PC-9 (cell line): ENCODE measurements at places on chromosomes 1 and 21.

- no peak overlapping the region for H3K4me3 ChIP-seq
- no peaks in the 10 kb centered on the region for H3K27me3 ChIP-seq
- no peak overlapping the region for H3K27ac ChIP-seq
- H3K4me1 ChIP-seq: no peaks in the 10 kb centered on the region
- H3K36me3 ChIP-seq: peaks cover 75% of the 10 kb centered on the region
Observed at GRCh38 chr1:214658785-214659184, 55.8 kb downstream of the CENPF start.

GRCh38 chr1:67105508-67105907, 29.3 kb downstream of the C1orf141 start:
- H3K27me3 ChIP-seq: no peaks in the 10 kb centered on the region
- H3K4me1 ChIP-seq: no peaks in the 10 kb centered on the region
- H3K4me3 ChIP-seq: no peak overlapping the region
- DNase-seq: no peak
- H3K36me3 ChIP-seq: no peaks in the 10 kb centered on the region
- no peak overlapping the region for H3K27ac ChIP-seq

- no peaks in the 10 kb centered on the region for H3K4me1 ChIP-seq
- H3K27ac ChIP-seq: no peak overlapping the region
- H3K4me3 ChIP-seq: no peak overlapping the region
- H3K36me3 ChIP-seq: no peaks in the 10 kb centered on the region
- DNase-seq: no peak
- H3K27me3 ChIP-seq: peaks cover 79% of the 10 kb centered on the region
Observed at GRCh38 chr1:11558871-11559590, 80.1 kb downstream of the DISP3 start.

DNA sequence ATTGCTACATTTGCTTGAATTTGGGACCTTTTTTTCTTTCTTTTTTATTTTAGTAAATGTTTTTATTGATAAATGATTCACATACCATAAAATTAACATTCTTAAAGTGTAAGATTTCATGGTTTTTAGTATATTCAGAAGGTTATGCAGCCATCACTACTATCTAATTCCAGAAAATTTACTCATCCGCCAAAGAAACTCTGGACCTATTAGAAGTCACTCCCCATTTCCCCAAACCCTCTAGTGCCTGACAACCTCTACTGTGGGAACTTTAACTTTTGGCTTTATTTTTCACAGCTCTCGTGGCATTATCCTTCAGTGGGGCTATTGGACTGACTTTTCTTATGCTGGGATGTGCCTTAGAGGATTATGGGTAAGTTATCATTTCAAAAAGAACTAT, 4.5 kb downstream of the LEPR start:
- peaks cover 28% of the 10 kb centered on the region for H3K36me3 ChIP-seq
- no peaks in the 10 kb centered on the region for H3K27me3 ChIP-seq
- H3K4me3 ChIP-seq: no peak overlapping the region
- peaks cover 58% of the 10 kb centered on the region for H3K4me1 ChIP-seq
- peak overlapping the region; percentile 90 for H3K27ac ChIP-seq

- H3K27me3 ChIP-seq: no peaks in the 10 kb centered on the region
- peaks cover 34% of the 10 kb centered on the region for H3K4me1 ChIP-seq
- DNase-seq: peak; percentile 100
- H3K27ac ChIP-seq: peak overlapping the region; percentile 100
- peak overlapping the region; percentile 45 for H3K4me3 ChIP-seq
- no peaks in the 10 kb centered on the region for H3K36me3 ChIP-seq
Observed at GRCh38 chr1:234997201-234997895, 131.3 kb downstream of the TOMM20 start.

GRCh38 chr1:8733484-8733883, 84.0 kb downstream of the RERE start:
- H3K27ac ChIP-seq: no peak overlapping the region
- peak; percentile 68 for DNase-seq
- no peaks in the 10 kb centered on the region for H3K36me3 ChIP-seq
- H3K4me3 ChIP-seq: no peak overlapping the region

DNA sequence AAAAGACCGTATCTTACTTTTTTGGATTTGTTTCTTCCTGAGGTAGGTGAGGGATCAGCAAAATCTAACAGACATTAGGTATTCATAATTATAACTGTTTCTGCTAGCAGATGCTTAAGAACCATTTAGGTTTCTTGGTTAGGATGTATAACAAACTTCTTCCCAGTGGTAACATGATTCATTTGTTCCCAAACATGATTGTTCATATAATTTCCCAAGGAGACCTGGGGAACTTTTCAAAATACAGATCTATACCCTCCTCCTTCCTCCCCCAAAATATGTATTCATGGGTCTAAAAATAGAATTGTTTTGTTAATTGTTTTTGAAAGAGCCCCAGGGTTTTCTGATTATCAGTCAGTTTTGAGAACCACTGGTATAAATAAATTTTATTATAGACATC, 228.2 kb downstream of the COP1 start:
- H3K36me3 ChIP-seq: peaks cover 11% of the 10 kb centered on the region; the same call in 1 of the 2 replicates
- no peak overlapping the region for H3K27ac ChIP-seq
- H3K4me3 ChIP-seq: no peak overlapping the region

- H3K27ac ChIP-seq: no peak overlapping the region
- H3K27me3 ChIP-seq: no peaks in the 10 kb centered on the region
- no peak for DNase-seq
Observed at GRCh38 chr1:177568622-177569021, 397.9 kb downstream of the BRINP2 start.

- H3K4me1 ChIP-seq: no peaks in the 10 kb centered on the region
- no peaks in the 10 kb centered on the region for H3K27me3 ChIP-seq
- no peak for DNase-seq
- H3K27ac ChIP-seq: no peak overlapping the region
Observed at GRCh38 chr1:165288350-165289120, 68.0 kb downstream of the LMX1A start.

DNA sequence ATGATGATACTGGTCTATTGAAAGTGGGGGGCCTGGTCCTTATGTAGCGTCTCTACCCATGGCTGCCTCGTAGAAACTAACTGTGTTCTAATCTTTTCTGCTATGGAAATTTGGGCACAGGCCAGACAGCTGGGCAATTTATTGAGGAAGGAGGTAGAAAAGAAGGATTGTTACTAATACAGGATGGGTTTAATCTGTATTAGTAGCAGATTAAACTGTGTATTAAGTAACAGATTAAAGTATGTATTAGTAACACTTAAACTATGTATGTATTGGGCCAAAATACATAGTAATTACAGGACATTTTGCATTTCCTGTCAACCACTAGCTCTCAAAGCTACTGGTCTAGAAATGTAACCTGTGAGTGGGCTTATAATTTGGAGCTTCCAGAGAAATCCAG, 142.0 kb downstream of the MAST2 start:
- DNase-seq: no peak
- H3K27ac ChIP-seq: no peak overlapping the region
- no peaks in the 10 kb centered on the region for H3K36me3 ChIP-seq
- H3K27me3 ChIP-seq: no peaks in the 10 kb centered on the region
- H3K4me1 ChIP-seq: no peaks in the 10 kb centered on the region

DNA sequence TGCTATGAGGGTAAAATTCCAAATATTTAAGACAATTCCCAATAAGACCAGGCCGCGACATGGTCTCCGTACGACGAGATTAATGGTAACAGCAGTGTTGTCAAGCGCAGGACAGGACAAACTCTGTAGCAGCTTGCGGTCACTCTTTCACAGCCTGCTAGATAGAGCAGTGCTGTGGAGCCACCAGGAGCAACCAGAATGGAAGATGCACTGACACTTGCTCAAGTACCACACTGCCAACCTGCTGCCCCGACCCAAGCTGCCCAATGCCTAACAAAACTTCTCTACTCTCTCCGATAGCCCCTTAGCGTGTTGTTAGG, 636 bp downstream of the WARS2 start:
- H3K36me3 ChIP-seq: 0 out of 2 replicates have a peak, but pooled peaks cover 6% of the 10 kb centered on the region
- peak overlapping the region; percentile 96 for H3K27ac ChIP-seq
- DNase-seq: no peak
- peak overlapping the region; percentile 75 for H3K4me3 ChIP-seq

DNA sequence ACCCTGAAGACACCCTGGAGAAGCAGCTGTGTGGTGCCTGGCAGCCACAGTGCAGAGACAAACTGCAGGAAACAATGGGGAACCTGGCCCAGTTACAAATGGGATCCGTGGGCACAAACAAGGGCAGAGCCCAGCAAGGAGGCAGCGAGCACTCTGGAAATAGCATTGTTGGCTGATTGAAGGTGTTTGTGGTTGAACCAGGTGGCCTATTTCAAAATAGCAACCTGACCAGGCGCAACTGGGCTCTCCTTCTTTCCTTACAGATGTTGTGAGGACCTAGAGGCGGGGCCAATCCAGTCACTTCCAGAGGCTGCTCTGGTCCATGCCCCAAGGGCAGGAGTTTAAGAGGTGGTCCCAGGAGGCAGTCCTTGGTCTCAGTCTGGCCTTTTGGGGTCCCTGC, 21.7 kb upstream of the ZBTB21 start:
- no peaks in the 10 kb centered on the region for H3K36me3 ChIP-seq
- no peaks in the 10 kb centered on the region for H3K4me1 ChIP-seq
- no peak overlapping the region for H3K4me3 ChIP-seq
- no peak overlapping the region for H3K27ac ChIP-seq
- no peaks in the 10 kb centered on the region for H3K27me3 ChIP-seq
- DNase-seq: no peak

DNA sequence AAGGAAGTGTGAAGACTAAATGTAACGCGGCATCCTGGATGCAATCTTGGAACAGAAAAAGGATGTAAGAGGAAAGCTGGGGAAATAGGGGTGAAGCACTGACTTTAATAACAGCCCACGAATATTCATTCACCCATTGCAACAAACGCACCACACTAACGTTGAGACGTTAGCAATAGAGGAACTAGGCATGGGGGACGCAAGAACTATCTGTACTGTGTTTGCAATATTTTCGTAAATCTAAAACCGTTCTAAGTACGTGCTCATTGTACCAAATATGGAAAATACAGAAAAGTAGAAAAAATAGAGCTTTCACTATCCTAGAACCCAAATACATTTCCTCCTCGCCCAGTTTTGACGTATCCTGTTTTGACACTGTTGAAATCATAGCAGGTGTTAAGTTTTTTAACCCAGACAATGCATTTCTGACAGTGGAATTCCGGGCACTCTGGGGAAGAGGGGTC, 3.9 kb downstream of the LAPTM5 start:
- DNase-seq: no peak
- no peaks in the 10 kb centered on the region for H3K27me3 ChIP-seq
- H3K36me3 ChIP-seq: no peaks in the 10 kb centered on the region
- H3K27ac ChIP-seq: no peak overlapping the region

- no peaks in the 10 kb centered on the region for H3K27me3 ChIP-seq
- no peaks in the 10 kb centered on the region for H3K36me3 ChIP-seq
- DNase-seq: no peak
- peaks cover 19% of the 10 kb centered on the region for H3K4me1 ChIP-seq
- H3K4me3 ChIP-seq: no peak overlapping the region
Observed at GRCh38 chr1:219566951-219567947, 45.7 kb downstream of the ZC3H11B start.

- no peak overlapping the region for H3K27ac ChIP-seq
- DNase-seq: peak; percentile 6
- H3K27me3 ChIP-seq: no peaks in the 10 kb centered on the region
- no peaks in the 10 kb centered on the region for H3K4me1 ChIP-seq
- no peak overlapping the region for H3K4me3 ChIP-seq
- H3K36me3 ChIP-seq: no peaks in the 10 kb centered on the region
Observed at GRCh38 chr1:210132582-210132981, 100.0 kb upstream of the SERTAD4 start.

DNA sequence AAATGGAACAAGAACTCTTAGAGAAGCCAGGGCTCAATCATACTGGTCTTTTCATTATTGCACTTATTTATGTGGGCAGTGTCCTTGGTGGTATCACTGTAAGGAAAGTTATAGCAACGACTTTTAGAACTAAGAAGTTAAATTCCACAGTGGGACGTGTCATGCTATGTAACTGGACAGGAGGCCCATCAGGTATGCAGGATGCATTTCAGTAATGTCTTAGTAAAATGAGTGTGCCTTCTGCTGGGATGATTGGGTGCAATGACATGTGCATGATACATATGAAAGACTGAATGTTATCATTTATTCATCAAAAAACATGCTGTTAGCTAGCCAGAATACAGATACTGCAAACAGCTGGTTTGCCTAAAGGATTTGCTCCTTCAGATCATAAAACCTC, 6.9 kb upstream of the ATP1B1 start:
- H3K27ac ChIP-seq: no peak overlapping the region
- peaks cover 16% of the 10 kb centered on the region for H3K4me1 ChIP-seq
- no peaks in the 10 kb centered on the region for H3K36me3 ChIP-seq
- no peak for DNase-seq

DNA sequence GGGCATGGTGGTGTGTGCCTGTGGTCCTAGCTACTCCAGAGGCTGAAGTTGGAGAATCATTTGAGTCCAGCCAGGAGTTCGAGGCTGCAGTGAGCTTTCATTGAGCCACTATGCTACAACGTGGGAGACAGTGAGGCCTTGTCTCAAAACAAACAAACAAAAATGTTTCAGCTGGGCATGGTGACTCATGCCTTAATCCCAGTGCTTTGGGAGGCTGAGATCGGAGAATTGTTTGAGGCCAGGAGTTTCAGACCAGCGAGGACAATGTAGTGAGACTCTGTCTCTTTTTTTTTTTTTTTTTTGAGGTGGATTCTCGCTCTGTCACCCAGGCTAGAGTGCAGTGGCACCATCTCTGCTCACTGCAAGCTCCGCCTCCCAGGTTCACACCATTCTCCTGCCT, 5.0 kb upstream of the RPL5 start:
- no peak overlapping the region for H3K27ac ChIP-seq
- no peak overlapping the region for H3K4me3 ChIP-seq
- no peak for DNase-seq
- H3K27me3 ChIP-seq: no peaks in the 10 kb centered on the region
- H3K36me3 ChIP-seq: no peaks in the 10 kb centered on the region

DNA sequence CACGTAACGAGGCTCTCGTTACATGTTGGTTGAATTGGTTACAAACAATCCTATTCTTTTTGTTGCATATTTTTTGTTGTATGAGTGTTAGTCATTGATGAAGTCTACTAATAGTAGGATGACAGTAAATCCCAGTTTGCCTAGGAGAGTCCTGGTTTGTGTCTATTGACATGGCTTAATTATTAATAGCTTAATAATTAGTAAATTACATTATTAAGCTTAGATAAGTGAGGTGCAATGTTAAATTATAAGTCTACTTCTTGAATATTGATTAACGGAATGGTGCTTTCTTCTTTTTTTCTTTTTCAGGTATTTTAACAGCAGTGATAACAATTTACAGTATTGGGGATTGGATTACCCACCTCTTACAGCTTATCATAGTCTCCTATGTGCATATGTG, 34.5 kb downstream of the ALG6 start:
- H3K36me3 ChIP-seq: no peaks in the 10 kb centered on the region
- DNase-seq: no peak
- H3K4me3 ChIP-seq: no peak overlapping the region
- peaks cover 13% of the 10 kb centered on the region for H3K4me1 ChIP-seq

- H3K27ac ChIP-seq: peak overlapping the region; percentile 47
- H3K36me3 ChIP-seq: no peaks in the 10 kb centered on the region
- no peaks in the 10 kb centered on the region for H3K27me3 ChIP-seq
- no peak for DNase-seq
- 0 out of 2 replicates have a peak, but pooled peaks cover 14% of the 10 kb centered on the region for H3K4me1 ChIP-seq
Observed at GRCh38 chr21:36700295-36700970, 1.5 kb downstream of the SIM2 start.

DNA sequence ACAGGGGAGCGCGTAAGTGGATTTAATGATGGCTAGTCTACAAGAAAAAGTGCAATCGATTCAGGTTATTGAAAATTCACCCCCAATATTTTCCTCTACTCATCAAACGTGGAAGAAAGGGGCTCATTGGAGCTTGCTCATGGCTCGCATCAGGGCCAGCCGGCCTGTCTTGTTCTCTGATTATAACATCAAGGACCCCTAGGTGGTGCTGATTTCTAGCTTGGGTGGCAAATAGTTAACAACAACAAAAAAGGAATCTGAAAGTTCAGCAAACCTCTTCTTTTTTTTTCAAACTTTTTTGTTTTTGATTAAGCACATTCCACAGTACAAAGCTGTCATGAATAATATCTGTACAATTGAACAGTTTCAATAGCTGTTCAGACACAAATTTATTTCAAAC, 35.8 kb upstream of the SOD1 start:
- DNase-seq: no peak
- H3K36me3 ChIP-seq: no peaks in the 10 kb centered on the region
- H3K4me1 ChIP-seq: no peaks in the 10 kb centered on the region
- H3K27ac ChIP-seq: no peak overlapping the region
